ENCODE measurements at places on chromosomes 16 and 17.

GRCh38 chr16:30023586-30023985 is 588 bp downstream of the C16orf92 start:
- no peak for DNase-seq

DNA sequence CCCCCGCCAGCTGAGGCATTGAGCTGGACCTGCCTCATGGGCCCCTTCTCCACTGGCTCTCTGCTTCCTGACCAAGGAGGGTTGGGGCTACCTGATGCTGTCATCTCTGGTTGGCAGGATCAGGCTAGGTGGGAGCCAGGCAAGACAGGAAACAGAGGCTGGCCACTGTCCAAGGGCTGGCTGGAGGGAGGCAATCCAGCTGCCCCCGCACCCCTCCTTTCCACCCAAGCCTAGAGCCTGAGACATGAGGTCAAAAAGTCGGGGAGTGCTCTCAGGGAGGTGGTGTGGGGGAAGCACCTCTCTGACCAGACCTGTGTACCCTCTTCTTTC is 14.5 kb downstream of the NGFR start:
- no peak for DNase-seq

GRCh38 chr16:85888405-85889331 is 10.3 kb upstream of the IRF8 start:
- no peak for DNase-seq

- DNase-seq: no peak
Measured at GRCh38 chr16:23863511-23864422, 28.0 kb downstream of the PRKCB start.

DNA sequence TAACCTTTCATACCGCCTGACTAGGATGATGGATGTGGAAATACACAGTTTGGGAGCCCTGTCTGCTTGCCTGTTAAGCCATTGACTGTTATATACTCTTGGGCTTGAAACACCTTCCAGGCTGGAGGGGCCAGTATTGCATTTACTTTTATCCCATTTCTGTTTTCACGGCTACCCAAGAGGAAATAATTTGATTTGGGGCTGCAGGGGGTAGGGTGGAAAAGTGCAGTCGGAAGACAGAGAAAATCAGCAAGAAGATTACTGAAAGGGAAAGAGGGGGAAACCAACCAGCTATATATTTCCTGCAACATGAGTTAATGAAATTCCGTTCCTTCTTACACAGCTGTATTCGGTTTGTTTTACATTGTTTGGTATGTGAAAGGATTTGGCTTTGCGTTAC is 202.5 kb downstream of the CDH13 start:
- no peak for DNase-seq

GRCh38 chr17:68290268-68290954 is 516 bp downstream of the SLC16A6 start:
- DNase-seq: no peak

DNA sequence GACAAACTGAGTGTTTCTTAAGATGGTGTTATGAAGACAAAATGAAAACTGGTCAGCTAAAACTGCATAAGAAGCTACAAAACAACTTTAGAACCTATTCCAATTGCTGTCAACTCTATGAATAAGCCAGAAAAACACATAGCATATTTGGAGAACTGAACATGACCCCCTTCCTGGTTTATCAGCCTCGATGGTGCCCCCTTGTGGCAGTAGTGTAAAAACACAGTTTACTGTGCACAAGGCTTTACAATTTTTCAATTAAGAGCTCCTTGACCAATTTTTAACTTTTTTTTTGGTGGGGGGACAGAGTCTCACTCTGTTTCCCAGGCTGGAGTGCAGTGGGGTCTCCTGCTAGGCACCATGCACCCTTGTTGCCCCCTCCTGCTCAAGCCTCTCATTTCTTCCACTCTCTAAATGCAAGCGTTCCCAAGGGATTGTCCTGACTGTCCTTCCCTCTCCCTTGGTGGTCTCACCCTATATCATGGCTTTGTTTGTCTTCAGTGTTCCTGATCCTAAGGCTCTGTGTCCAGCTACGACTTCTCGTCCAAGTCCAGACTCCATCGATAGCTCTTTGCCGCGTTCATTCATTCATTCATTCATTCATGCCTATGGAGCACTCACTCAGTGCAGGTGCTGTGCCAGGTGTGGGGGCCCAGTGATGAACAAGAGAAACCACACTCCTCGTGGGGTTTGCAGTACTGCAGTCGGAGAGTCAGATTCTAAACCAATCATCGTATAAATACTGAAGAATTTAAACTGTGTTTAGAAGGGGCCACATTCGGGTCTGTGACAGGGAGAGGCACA is 7.5 kb downstream of the EIF1 start:
- peak; percentile 55 for DNase-seq

GRCh38 chr17:76095943-76096342 is 7.6 kb downstream of the EXOC7 start:
- no peak for DNase-seq

DNA sequence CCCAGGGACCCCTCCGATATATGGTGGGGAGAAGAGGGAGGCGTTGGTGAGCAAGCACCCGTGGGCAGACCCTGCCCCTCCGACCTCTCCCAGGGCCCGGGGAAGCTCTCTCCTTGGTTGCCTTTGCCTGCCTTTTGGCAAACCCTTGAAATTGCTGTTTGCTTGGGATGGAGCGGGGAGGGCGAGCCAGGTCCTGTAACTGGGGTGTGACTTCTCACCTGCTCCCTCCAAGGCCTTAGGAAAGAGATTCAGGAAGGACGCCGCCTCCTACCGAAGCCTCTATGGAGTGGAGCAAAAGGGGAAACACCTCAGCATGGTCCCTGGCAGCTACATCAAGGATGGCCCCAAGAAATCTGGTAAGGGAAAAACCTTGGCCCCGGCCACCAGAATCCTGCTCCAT is 4.6 kb downstream of the C16orf78 start:
- no peak for DNase-seq

All from stimulated activated CD8-positive, alpha-beta memory T cell treated with anti-CD3 and anti-CD28 coated beads, Interleukin-15, amount 100 ng/mL, for 1 hour (primary cell).